AG08395 (cell line): ENCODE measurements at places on chromosomes 16 and 17.

DNA sequence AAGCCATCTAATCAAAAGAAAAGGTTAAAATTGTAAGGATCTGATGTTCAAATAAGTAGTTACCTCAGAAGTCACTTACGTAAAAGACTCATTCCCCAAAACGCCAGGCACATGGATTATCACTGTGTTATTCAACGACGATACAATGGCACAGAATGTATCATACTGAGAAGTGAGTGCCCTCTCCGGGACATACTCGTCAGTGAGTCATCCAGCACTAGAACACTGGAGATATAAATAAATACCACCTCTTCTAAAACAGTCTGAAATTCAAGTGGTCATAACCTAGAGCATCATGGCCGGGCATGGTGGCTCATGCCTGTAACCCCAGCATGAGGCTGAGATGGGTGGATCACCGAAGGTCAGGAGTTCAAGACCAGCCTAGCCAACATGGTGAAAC lies 24.9 kb downstream of the USP31 start:
- peak; percentile 65 for DNase-seq

GRCh38 chr17:82703036-82703745 lies 4.7 kb upstream of the RAB40B start:
- no peak for DNase-seq

DNA sequence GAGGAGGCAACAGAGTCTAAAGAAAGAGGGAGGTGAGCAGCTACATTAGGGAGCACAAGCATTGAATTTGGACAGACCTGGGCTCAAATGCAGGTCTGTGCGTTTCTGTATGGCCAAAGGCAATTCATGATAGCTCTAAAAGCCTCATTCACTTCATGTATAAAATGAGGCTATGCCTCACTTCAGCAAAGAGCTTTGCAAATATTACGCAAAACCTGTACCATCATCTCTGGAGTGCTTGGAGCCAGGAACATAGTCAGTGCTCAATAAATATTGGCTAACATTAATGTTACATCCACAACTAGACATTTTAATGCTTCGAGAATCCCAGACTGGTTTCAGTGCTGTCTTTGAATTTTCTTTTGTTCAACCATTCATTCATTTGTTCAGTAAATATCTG lies 254.7 kb upstream of the CDH11 start:
- no peak for DNase-seq

DNA sequence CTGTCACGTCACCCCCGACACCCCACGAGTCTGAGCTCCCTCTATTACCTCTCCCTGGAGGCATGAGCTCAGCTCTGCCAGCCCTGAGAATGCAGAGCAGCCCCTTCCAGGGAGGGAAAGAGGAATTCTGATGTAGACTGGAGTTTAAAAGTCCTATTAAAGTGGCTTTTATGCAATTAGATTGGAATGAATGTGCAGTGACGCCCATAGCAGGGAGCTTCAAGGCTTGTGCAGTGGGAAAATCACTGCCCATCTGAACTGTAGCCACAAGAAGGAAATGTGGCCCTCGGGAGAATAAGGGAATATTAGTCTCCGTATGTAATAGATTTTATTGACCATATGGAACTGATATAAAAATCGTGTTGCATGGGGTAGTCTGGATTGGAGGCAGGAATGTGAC lies 66.9 kb downstream of the ZNF423 start:
- DNase-seq = no peak

DNA sequence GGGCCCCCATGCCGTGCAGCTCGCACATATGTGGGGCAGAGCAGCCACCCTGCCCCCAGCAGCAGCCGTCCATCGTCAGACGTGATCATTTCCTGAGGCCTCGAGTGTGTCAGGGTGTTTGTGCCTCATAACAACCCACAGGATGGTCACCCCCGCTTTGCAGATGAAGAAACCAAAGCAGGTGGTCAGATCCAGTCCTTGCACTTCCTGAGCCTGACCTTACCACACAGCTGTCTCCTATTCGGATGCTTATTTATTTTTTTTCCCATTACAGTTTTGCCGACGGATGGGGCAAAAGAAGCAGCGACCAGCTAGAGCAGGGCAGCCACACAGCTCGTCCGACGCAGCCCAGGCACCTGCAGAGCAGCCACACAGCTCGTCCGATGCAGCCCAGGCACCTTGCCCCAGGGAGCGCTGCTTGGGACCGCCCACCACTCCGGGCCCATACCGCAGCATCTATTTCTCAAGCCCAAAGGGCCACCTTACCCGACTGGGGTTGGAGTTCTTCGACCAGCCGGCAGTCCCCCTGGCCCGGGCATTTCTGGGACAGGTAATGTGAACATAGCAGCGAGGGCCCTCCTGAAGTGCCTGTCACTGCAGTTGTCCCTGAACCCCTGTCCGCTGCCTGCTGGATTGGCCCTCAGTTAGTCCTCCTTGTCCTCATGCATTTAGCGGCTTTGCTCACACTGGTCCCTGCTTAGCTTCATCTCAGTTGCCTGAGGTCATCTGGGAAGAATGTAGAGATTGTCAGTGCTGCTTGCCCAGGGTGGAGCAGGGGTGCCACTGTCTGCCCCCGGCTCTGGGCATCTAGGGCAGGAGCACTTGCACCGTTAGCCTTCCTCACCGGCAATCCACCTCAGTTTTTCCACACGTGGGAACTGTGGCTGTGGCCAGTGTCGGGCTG lies 1.4 kb downstream of the MPG start:
- DNase-seq = no peak

DNA sequence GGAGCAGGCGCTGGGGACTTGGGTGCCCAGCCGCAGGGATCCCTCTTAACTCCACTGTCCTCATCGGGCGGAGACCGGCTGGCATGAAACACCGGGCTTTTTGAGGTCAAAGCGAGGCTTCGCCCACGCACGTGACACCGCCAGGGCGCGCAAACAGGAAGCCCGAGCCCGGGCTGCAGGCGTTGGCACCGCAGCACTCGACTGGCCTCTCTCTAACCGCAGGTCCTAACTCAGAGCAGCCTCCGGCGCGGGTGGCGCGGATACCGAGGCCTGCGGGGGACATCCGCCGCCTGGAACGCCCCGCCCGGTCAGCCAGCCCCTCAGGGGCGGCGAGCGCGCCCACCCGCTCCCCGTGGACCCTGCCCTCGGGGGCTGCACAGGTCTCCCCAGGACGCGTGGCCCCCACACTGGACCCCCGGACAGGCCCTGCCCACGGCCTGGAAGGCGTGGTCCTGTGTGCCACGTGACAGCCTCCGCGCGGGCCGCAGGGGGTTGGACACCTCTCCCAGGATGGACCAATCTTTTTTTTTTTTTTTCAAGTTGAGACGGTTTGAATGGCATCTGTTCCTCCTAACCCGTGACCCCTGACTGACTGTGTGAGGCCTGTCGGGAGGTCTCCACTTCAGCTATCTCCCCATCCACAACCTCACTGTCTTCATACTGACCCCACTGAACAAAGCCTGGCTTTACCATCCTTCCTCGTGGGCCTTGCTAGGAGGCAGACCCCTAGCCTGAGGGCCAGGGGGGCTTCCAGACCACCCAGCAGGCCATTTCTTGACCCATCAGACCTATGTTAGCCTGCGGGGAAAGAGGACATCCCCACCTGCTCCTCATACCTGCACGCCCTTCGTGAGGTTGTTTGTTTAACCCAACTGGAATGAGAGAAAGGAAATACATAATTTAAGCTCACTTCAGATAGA lies 8.4 kb upstream of the SLC47A2 start:
- no peak for DNase-seq

DNA sequence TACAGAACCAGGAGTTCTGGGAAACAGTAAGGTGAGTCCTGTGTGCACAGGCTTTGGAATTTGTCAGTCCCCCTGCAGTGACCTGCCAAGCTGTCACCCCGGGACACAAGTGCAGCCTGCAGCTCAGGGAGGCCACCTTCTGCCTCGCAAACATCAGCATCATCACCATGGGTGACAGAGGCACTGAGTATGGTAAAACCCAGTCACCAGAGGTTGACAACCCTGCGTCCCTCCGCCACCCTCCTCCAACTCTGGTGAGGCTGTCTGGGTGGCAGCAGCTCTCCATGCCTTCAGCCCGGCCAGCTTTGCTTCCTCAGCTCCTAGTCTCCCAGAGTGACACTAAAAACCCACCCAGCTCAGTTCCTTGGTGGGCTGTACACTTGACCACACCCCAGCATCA lies 221.0 kb downstream of the CPPED1 start:
- no peak for DNase-seq

GRCh38 chr17:16939606-16940115 lies 32.3 kb downstream of the TNFRSF13B start:
- no peak for DNase-seq

- DNase-seq = peak; percentile 57
Observed at GRCh38 chr17:78716814-78717393, 65.2 kb downstream of the CYTH1 start.

DNA sequence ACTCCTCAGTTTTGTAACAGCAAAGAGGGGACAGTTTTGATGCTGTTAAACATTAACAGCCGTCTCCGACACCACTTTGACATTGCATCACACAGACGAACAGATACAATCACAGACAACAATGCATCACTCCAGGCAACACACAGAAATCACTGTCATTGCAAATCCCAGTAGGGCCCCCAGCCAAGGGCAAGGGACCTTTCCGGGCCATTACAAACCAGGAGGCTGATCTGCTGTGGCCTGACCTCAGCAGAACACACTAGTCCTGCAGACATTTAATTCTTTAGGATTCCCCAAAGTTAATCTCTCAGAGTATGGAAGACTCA lies 136.2 kb upstream of the RCVRN start:
- DNase-seq = no peak

- no peak for DNase-seq
Observed at GRCh38 chr16:55697867-55698266, 42.1 kb downstream of the SLC6A2 start.
